ENCODE measurements at places on chromosomes 3 and 15.
A peak's percentile ranks its signal among the peaks of the same experiment; 100 is the strongest.

DNA sequence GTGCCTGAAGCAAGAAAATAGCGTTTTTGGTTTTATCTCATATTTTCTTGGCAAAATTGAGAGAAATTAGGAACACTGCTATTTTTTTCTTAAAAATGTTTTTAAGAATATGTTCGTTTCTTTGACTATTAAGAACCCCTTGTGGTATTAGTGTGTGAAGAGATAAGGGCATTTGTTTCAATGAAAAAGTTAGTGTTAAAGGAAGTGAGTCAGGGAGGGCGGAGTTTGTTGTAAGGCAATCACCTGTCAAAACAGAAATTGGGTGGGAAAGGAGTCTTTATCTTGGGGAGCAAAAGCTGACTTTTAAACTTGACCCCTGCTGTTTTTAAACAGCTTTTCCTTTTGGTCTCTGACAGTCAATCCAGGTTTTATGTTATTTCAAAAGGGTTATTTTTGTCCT is 4.2 kb downstream of the RAP2B start:
- DNase-seq = no peak

GRCh38 chr3:78728406-78729145 is 1039.2 kb downstream of the ROBO1 start:
- DNase-seq = no peak

- DNase-seq = peak; percentile 26
Observed at GRCh38 chr3:150970665-150971324, 1.7 kb downstream of the CLRN1 start.

GRCh38 chr3:118226206-118226605 is 808.4 kb downstream of the IGSF11 start:
- DNase-seq = no peak

DNA sequence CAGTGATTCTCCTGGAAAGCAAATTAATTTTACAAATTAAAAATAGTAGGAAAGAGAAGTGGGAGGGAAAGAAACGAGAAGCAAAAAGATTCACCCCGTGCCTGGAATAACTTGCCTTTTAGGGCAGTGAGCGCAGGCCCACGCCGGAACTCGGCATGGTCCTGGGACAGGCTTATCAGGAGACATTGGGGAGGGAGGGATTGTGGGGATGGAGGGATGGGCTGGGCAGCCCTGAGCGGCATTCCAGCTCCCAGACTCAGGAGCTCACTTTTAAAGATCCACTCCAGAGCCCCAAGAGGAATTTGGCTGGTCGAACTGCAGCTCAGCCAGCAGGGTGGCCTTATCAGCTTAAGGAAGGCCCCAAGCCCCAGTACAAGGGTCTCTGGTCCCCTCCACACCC is 117.9 kb downstream of the ADCY5 start:
- no peak for DNase-seq

GRCh38 chr3:190017521-190018288 is 103.0 kb downstream of the P3H2 start:
- peak; percentile 65 for DNase-seq

Data from kidney glomerular epithelial cell (primary cell).